ENCODE measurements at places on chromosomes 11 and 22. TPM values are rescaled to one million over a fixed set of nuclear protein-coding genes. Genes with fewer than 3 reads are reported as not detected.

The AIFM3 gene
- polyA plus RNA-seq: 1.4 TPM

The HTR3A gene
- polyA plus RNA-seq: not detected

The NEFH gene
- 4.1 TPM for polyA plus RNA-seq

The MPPED2 gene
- polyA plus RNA-seq: 2.5 TPM

The SLC22A8 gene
- 0.17 TPM for polyA plus RNA-seq

DNA sequence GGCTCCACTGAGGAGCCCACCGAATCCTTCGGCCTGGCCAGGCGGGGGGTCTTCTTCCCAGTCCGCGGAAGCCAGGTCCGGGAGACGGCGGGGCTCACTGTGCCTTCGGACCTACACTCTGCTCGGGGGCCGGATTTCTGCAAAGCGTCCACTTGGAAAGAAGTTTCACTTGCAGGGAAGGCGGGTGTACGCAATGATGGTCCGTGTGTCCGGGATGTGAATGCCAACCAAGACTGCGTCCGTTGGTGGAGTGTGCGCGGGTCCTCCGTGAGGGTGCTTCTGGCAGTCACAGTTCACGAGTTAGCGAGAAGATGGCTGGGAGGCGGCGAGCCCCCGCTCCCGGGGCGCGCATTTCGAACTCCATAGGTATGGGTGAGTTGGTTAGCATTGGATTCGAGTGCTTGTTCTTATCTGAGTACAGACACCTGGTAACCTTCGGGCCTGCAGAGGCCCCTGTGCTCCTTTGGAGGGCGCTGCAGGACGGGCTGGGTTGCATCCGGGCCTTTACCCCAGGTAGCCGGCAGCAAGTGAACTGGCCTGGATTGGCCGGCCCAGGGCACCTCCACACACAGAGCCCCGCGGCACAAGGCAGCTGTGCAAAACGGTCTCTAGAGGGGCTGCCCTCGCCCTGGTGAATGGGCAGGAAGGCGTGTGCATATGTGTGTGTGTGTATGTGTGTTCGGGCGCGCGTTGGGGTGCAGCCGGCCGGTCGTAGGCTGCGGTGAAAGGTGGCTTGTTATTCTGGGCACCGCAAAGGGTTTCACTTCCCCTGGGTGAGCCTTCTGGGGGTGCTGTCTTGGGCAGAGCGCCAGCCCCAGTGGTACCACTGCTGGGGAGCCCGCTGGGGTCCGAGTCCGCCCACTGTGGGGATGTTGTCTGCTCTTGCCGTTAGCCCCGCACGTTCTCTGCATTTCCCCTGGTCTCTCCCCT is 13.3 kb upstream of the CYP2R1 start:
- peak; percentile 66 for DNase-seq

DNA sequence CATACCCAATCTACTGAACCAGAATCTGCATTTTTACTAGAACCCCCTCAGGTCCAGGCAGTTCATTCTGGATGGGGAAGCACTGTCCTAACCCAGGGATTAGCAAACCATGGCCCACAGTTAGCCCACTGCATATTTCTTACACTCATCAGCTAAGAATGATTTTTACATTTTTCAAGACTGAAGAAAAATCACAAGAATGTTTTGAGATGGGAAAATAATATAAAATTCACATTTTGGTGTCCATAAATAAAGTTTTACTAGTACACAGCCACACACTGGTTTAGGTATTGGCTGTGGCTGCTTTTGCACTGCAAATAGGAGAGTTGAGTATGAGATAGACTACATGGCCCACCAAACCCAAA is 59.4 kb downstream of the PPFIBP2 start:
- no peak for DNase-seq

DNA sequence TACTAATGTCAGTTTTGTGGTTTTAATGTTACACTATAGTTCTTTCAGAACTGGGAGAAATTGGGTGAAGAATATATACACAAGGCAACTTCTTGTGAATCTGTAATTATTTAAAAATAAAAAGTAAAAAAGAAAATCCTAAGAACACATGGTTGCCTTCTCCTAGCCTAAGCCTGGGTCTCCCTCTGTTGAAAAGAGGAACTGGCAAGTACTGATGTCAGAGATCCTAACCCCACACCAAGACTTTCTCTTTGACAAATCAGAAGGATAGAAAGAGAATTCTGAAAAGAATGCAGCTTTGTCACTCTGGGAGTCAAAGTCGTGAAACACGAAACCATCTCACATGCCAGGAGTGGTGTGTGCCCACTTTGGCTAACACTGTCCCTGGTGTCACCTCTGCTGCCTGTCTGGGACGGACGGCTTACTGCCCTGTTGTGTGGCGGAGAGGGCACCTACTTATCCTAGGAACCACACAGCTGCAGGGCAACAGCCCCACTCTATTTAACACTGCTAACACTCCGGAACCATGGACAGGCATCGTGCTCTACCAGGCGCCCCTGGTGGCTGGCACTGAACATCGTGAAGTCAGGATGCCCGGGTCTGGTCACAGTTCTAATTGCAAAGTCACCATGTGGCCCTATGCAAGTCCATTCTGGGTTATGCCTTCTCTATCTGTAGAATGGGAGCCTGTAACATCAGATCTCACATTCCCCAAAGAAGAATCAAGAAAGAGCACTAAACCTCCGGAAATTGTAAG is 108.7 kb upstream of the CD82 start:
- DNase-seq: no peak

- no peak for DNase-seq
Observed at GRCh38 chr11:17463546-17464174, 13.0 kb downstream of the ABCC8 start.

DNA sequence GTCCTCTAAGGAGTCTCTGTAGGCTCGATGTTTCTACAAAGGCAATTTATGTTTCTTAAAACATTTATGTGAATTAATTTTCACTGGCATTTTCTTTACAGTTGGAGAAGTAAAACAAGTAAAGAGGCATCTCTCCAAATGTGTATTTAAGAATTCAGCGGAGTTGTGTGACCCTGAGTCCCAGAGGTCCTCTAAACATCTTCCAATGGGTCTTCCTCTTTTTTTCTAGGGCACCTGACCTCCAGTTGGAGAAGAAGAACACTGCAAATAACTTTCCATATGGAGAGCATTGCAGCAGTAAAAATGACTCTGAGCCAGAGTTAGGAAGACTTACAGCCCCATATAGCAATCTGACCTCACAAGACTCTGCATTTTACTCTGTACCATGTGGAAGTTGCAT is 480.5 kb upstream of the RAG2 start:
- DNase-seq: no peak

GRCh38 chr11:100726680-100727079 is 39.6 kb downstream of the ARHGAP42 start:
- DNase-seq: no peak

DNA sequence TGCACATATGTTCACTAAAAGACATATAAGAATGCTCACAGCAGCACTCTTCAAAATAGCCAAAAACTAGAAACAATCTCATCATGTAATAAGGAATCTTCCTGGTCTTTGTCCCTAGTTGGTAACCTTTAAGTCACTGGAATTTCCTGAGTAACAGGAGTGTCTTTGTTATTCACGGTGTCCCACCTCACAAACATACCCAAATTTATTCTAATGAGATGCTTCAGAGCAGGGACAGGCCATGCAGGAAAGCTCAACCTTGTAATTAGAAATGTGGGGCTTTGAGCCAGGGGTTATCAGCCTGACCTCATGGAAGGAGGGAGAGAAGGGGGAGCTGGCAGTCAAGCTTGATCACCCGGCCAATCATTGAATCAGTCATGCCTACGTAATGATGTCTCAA is 40.3 kb upstream of the NFRKB start:
- DNase-seq: no peak

GRCh38 chr11:112297248-112297866 is 36.7 kb upstream of the PLET1 start:
- DNase-seq: no peak

- DNase-seq: no peak
Observed at GRCh38 chr11:65552388-65552951, 5.7 kb downstream of the LTBP3 start.

DNA sequence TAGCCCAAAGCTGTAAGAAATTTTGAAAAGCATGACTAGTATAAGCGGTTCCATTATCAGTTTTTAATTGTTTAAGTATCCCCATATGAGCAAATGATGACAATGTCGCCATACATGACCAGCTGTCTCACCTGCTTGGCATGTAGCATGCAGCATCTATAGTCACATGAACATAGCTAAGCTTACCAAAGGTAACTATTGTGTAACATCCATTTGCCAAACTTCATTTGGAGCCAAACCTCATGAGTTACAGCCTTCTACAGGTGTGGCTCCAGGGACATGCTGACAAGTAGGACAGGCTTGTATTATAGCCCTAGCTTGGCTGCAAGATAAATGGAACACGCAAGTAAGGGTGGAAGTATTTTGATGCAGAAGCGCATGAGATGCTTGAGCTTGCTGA is 30.4 kb downstream of the OR10A6 start:
- DNase-seq: no peak

GRCh38 chr22:49935561-49935960 is 17.1 kb downstream of the CRELD2 start:
- no peak for DNase-seq

- DNase-seq: no peak
Observed at GRCh38 chr11:113705871-113706655, at the start of gene TMPRSS5. TMPRSS5 (minus strand) TSS chr11:113706308; CDS start chr11:113706224, 84 bp downstream.

DNA sequence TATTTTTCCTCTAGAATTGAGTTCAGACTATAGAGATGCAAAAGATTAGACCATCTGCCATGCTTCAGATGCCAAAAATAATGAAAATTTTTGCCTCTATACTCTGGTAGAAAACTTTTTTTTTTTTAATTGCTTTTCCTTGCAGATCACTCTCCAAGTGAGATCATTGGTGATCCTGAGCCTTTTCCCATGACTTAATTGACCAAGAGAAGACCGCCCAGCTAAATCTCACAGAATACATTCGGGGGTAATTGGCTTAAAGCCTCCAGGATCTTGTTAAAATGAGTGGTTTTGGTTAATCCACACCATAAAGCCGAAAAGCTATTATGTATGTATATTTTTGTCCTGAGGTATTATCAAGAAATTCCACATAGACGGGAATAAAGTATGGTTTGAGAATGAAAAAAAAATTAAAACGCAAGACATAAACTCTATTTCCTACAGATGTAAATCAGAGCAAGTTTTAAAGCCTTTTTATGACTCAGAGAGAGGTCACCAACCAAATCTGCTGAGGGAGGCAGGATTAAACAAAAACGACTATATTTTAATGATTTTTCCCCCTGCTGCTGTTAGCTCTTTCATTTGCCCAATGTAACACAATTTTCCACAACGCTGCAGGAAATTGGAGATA is 64.0 kb downstream of the PARVA start:
- no peak for DNase-seq

DNA sequence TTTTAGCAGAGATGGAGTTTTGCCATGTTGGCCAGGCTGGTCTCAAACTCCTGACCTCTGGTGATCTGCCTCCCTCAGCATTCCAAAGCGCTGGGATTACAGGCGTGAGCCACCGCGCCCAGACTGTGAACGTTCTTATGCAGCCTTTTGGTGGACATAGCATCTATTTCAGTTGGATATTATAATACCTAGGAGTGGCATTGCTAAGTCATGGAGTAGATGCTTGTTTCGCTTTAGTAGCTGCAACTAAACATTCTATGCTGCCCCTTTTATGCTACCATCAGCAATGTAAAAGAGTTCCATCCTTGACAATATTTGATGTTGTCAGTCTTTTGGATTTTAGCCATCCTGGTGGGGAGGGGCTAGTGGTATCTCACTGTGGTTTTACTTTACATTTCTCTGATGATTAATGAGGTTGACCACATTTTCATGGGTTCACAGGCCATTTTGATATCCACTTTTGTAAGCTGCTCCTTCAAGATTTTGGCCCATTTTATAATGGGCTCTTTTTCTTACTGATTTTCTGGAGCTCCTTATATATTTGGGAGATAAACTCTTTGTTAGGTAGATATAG is 16.5 kb upstream of the APOBEC3A start:
- DNase-seq: no peak

GRCh38 chr11:75689863-75690609 is 21.2 kb upstream of the MAP6 start:
- no peak for DNase-seq

DNA sequence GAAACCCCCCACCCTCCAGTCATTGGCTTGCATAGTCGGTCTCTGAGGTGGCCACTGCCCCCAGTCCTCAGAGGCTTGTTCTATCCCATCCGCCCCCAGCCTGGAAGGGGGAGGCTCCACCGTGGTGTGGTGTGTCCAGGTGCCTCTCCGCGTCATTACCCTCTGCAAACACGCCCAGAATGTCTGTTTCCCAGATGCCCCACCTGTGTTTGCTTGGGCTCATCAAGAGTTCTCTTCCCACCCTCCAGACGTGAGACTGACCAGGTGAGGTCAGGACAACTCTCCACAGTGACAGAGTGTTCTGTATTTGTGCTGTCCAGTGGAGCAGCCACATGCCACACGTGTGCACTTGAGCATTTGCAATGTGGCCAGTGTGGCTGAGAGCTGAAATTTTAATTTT is 24.9 kb downstream of the LRRC10B start:
- no peak for DNase-seq

DNA sequence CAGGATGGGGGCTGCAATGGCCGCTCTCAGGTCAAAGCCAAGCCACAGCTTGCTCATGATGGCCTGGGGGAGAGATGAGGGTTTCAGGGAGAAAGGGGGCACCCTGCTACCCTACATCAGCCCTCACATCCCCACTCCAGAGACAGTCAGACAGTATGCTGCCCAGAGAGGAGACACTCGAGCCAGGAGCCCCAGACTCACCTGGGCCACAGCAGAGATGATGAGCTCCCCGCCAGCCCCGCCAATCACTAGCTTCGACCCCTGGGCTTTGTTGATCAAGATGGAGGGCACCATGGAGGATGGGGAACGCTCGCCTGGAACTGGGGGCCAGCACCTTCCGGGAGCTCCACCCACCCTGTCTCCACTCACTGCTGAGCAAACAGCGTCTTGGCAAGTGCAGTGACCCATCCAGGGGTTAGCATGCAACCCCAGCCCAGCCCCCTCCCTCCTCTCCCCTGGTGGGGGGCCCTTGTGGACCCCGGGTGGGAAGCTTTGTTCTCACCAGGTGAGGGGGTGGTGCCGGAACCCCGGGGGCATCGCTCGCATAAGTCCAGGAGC is 19.8 kb downstream of the GGT5 start:
- DNase-seq: no peak

Measured in left lung (tissue), 14 donors.